Aorta (tissue), 5 donors: ENCODE measurements at places on chromosomes 12 and 14.

- DNase-seq = no peak
Measured at GRCh38 chr12:76417116-76417515, 68.9 kb upstream of the BBS10 start.

DNA sequence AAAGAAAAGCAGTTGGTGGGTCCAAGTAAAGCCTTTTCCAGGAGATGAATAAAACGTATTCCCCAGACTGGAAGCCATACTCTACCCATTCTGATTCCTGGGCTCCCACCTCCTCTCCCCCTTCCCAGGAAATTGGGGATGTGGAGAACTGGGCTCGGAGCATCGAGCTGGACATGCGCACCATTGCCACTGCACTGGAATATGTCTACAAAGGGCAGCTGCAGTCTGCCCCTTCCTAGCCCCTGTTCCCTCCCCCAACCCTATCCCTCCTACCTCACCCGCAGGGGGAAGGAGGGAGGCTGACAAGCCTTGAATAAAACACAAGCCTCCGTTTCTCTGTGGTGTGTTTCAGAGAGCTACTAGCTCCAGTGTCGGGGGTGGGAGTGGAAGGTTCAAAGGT is 822 bp upstream of the RDH5 start:
- DNase-seq = peak; percentile 35

DNA sequence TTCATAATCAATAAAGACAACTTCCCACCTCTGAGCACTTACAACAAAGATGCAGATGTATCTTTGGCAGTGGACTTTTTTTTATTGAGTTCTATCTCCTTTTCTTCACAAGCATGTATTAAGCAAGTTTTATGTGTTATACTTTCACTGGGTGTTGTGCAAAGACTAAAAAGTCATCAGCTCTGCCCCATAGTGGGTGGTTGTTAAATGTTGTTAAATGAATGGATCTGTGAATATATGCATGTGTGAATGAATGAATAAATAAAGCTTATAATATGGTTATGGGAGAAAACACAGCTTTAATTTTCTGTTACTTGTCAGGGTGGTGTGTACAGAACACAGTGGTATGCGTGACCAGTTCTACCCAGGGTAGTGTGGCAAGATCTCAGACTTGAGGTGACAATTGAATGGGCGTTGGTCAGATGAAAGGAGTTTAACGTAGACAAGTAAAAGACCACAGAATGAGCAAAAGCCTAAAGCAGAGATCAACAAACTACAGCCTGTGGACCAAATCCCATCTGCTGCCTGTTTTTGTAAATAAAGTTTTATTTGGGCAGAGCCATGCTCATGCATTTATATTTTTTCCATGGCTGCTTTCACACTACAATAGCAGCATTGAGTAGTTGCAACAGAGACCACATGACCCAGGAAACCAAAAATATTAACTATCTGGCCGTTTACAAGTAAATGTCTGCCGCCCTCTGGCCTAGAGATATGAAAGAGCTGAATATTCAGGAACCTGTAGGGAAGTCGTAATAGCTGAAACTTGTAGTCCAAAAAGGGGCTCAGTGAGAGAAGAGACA is 207.4 kb upstream of the EEA1 start:
- no peak for DNase-seq

GRCh38 chr12:104136577-104136976 is 1.4 kb downstream of the NFYB start:
- no peak for DNase-seq

DNA sequence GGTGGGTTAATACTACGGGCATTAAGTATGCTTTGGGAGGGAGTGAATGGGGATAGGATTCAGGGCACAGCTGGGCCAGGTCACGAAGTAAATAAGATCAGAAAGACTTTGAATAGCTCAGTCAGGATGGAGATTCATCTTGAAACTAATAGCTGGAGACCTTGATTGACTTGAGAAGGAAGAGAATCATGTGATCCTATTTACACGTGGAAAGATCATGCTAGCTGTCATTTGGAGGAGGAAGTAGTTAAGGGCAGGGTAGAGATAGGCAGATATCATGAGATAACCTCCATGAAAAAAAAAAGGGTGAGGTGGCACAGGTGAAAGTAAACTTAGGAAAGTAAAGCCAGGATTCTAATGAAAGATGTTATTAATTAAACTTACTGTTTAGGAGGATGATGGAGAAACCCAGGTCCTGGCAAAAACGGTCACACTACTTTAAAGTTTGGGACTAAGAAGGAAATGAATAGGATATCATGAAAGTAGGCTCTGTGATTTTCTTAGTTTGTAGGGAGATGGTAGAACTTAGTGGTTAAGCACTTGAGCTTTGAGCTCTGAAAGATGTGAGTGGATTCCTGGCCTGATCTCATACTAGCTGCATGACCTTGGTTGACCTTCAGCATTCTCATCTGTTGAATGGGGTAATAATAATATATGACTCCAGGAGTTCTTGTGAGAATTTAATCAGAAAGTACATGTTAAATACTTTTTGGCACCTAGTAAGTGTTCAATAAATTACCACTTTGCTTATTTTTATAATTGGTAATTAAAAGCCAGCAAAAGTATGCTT is 439.0 kb downstream of the NRXN3 start:
- no peak for DNase-seq

DNA sequence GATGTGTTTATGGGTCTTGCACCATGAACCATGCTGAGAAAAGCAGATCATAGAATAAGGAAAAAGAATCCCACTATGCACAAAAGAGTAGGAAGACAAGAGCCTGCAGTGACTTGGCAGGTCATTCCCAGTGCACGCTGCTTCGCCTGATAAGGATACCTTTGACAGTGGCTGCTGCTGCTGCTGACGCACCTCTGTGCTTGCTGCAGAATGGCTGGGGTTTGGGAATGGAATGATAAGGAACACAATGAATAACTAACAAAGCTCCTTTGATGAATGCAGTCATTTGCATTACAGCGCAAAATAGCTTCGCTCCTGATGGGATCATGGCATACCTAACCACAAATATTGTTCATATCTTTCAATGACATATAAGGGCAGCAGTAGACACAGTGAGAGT is 278.7 kb downstream of the PDZRN4 start:
- DNase-seq = no peak

DNA sequence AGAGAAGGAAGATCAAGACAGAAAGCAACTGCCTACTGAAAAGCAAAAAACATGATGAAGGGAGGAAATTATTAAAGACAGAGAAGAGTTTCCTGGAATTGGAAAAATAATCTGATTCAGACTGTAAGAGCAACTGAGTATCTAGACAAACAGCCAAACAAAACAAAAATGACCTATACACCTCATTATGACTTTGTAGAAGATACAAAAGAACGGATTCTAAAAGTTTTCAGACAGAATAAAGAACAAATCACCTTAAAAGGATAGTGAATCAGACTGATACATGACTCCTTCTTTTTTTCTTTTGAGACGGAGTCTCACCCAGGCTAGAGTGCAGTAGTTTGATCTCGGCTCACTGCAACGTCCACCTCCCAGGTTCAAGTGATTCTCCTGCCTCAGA is 10.4 kb downstream of the OSBPL8 start:
- DNase-seq = no peak

GRCh38 chr14:54713379-54713778 is 146.5 kb downstream of the SAMD4A start:
- no peak for DNase-seq

DNA sequence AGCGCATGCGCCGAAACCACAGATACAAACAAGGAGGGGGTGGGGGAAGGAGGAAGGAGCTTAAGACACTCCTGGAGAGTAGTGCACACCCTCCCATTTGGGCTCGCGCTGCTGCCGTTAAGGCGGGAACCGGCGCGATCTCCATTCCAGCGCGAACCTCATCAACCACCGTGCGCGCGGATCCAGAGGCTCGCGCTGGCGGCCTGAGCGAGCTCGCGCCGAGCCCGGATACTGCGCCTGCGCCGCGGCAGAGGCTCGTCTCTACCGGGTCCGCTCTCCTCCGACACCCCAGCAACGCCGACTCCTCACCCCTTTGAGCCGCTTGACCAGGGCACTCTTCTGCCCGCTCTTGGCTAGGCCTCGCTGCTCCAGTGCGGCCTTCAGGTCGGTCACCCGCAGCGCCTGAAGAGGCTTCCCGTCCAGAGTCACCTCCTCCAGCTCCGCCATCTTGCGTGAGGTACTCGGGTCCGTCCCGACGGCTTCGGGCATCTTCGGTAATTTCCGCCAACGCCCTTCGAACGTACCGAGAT is at the start of gene ACIN1:
ACIN1 (minus strand) TSS at position 471 of the 530 bp plus-strand sequence; CDS start at position 447, 24 bp downstream.
- DNase-seq = peak; percentile 100

DNA sequence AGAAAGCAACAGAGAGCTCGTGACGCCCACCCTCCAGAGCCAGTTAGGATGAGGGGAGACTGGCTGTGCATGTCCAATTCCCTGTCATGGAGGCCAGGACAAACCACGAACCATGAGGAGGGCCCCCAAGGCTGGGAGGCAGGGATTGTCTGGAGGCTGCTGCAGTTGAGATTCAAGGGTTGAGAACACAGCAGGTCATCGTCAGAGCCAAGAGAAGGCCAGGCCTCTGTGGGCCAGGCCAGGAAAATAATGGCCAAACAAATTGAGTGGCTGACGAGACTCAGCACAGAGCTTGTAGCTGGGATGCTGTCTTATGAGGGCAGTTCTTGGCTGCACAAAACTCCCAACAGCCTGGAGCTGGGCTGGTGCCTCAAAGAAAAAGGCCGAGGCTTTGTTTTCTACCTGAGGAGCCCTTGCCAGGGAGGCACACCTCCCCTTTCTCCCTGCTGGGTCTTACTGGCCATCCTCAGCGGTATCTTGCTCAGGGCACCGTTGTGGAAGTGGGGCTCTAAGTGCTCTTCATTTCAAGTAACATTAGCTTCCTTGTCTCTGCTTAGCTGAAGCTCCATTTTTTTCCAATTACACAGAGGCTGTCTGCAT is 665.9 kb downstream of the BCL11B start:
- no peak for DNase-seq

GRCh38 chr12:98727196-98727595 is 82.1 kb downstream of the APAF1 start:
- DNase-seq = no peak

- no peak for DNase-seq
Measured at GRCh38 chr14:96062010-96062409, 22.8 kb downstream of the C14orf132 start.

- no peak for DNase-seq
Measured at GRCh38 chr12:90979951-90980350, 24.8 kb downstream of the EPYC start.

GRCh38 chr12:122126713-122127597 is 47.1 kb downstream of the IL31 start:
- DNase-seq = peak; percentile 22

- DNase-seq = no peak
Measured at GRCh38 chr14:44165286-44165685, 341.8 kb downstream of the FSCB start.

- DNase-seq = no peak
Measured at GRCh38 chr14:56417173-56417572, 162.4 kb upstream of the TMEM260 start.

- no peak for DNase-seq
Measured at GRCh38 chr14:20516921-20517320, 11.6 kb downstream of the RNASE10 start.

DNA sequence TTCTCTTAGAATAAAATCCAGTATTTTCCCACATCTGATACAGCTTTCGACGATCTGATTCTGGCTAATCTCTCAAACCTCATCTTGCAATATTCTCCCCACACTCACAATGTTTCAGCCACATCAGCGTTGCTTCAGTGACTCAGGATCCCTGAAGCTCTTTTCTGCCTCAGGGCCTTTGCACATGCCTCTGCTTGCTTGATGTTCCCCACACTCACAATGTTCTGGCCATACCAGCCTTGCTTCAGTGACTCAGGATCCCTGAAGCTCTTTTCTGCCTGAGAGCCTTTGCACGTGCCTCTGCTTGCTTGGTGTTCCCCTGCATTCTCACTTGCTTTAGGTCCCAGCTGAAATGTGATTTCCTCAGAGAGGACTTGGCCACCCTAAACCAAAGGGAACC is 2.6 kb downstream of the C12orf42 start:
- DNase-seq = no peak

DNA sequence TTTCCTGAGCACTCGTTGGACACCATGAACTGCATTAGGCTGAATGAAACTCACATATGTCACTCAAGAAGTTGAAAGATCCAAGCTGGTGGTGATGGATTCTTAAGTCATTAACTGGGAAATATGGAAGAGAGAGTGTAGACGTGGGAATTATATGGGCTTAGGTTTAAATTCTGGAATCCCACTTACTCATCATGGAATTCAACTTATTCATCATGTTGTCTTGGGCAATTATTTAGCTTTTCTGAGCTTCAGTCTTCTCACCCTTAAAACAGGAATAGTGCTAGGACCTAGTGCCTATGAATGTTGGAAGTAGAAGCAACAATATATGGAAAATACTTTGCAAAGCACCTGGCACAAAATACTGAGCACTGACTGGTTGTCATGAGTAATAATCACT is 292.4 kb upstream of the TBX3 start:
- no peak for DNase-seq

GRCh38 chr12:79691511-79692248 is 916 bp upstream of the PAWR start:
- DNase-seq = no peak

GRCh38 chr12:11922361-11922760 is 148.4 kb upstream of the BCL2L14 start:
- no peak for DNase-seq

- no peak for DNase-seq
Measured at GRCh38 chr14:103887557-103888115, 40.3 kb upstream of the PPP1R13B start.

GRCh38 chr14:96581902-96582301 is 79.7 kb downstream of the PAPOLA start:
- no peak for DNase-seq

GRCh38 chr12:5582018-5582417 is 150.1 kb downstream of the NTF3 start:
- DNase-seq = no peak

DNA sequence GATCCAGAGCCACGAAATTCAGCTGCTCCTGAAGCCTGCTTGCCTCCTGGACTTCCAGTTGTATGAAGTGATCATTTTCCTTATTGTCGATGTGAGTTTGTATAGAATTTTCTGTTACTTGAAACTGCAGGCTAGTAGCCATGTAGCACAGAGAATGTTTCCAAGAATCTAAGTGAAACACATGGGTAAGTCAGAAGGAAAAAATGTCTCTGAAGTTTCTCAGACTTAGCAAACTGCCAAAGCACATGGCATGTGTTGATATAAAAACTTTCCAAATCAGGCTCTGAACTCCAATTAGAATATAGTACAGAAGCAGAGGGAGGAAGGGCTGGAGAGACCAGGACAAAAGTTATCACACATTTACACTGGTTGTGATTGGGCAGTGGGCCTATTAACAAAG is 9.8 kb upstream of the PCNX1 start:
- DNase-seq = no peak

DNA sequence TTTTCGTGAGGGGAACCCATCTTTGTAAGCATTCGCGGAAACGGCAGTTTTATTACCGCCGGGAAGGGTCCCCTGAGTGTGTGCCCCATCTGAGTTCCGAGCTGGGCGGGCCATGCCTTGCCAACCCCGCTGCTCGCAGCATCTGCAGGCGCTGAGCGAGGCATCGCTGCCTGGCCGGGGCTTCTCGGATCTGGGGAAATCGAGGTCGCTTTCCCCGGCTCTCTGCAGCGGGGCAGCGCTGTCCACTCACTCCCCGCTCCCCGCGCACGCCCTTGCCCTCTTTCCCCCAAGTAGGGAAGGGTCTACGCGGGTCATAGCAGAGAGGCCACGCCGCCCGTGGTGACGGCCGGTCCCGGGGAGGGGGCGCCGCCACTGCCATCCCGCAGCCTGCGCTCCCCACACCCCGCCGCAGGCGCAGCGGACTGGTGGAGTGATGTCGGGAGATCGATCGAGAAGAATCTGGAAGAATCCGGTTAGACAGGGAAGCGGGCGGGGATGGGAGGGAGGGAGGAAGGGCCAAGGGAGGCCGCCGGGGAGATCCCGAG is 507 bp upstream of the FKBP4 start:
- DNase-seq = no peak

GRCh38 chr14:75127903-75128595 is 1.2 kb upstream of the NEK9 start:
- DNase-seq = no peak
